ENCODE measurements at places on chromosomes 16 and 17.

DNA sequence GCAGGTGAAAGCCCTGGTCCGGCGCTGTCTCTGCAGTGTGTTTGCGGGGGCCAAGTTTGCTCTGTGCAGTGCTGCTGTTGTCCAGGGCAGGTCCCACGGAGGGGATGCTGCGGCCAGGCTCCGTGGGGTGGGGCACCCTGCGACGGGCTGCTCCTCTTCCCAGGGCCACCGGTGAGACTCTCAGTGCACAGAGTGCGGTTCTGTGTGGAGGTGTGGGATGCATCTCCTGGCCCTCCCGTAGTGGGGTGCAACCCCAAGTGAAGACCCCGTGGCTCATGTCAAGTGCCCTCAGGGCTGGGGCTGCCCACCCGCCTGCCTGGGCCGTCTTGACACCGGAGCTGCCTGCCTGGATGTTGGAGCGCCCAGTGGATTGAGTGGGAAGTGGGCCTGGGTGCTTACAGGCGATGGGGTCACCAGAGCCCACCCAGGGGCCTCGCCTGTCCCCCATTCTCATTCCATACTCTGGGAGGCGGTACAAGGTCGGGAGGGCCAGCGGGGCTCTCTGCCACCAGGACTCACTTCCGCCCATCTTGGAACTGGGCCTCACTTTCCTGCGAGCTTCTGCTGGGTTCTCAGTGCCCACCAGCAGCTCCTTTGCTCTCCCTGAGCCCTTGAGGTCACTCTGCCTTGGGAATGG, 119.9 kb downstream of the BANP start:
- DNase-seq, result no peak

DNA sequence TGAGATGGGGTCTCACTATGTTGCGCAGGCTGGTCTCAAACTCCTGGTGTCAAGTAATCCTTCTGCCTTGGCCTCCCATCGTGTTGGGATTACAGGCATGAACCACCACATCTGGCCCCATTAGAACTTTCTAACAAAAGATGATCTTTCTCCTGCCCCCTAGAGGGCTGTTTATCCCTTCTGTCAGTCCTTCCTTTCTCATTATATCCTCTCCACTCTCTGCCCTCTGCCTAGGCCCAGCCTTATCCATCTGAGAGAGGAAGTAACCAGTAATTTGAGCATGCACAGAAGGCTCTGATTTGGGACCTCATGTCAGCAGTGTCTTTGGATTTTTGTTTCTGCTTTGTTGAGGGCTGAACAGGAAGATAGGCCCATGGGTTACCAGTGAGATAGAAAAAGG, 4.4 kb upstream of the DHX40 start:
- DNase-seq, result no peak

- no peak for DNase-seq
These were observed 122.8 kb downstream of the ANKRD11 start for GRCh38 chr16:89367538-89367915.

- DNase-seq, result no peak
These were observed 109.7 kb downstream of the VAT1L start for GRCh38 chr16:77897831-77898605.

DNA sequence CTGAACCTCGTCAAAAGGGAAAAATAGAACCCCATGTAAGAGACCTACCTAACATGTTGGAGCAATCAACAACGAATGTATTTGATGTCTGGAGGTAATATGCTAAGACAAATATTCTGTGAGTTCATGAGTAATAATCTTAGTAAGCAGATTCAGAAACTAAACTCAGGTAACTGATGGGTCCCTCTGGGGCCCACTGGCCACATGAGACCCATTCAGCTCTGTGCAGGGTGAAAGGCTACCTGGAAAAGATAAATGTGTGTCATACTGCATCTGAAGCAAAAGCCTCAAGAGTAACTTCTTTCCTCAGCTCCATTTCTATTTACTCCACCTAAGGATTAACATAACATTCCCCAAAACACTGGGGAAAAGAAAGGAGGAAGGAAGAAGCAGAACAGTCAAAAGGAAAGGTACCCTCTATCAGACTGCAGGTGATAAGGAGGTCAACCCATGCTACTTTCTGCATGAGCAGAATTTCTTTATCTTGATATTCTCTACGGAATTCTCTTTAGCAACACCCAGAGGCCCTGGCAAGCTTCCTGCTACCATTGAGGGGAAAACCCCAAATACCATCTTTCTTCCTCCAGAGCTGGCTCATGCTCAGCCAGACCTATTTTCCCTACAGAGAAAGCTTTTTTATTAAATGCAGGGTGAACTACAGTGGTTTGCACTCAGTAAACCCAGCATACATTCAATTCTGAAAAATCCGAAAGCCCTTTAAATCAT, 37.7 kb upstream of the ABCA6 start:
- no peak for DNase-seq

- no peak for DNase-seq
These were observed 190.9 kb downstream of the RAB11FIP4 start for GRCh38 chr17:31582151-31582907.

DNA sequence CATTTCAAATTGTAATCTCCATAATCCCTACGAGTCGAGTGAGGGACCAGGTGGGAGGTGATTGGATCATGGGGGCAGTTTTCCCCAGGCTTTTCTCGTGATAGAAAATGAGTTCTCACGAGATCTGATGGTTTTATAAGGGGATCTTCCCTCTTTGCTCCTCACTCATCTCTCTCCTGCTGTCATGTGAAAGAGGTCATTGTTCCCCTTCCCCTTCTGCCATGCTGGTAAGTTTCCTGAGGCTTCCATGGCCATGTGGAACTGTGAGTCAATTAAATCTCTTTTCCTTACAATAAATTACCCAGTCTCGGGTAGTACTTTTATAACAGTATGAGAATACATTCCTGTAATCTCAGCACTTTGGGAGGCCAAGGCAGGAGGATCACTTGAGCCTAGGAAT, 76.7 kb upstream of the MARCHF10 start:
- DNase-seq, result no peak

DNA sequence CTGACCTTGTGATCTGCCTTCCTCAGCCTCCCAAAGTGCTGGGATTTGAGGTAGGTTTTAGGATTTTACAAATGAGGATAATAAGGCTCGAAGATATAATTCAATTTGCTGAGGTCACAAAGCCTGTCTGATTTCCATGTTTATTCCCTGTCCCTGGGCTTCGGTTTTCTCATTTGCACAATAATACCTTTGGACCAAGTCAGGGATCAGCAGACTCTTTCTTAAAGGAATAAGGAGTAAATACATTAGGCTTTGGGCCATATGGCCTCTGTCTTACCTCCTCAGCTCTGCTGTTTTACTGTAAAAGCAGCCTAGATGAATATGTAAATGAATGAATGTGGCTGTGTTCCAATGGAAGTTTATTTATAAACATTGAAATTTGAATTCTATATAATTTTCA, 442.8 kb downstream of the HS3ST4 start:
- DNase-seq, result no peak

DNA sequence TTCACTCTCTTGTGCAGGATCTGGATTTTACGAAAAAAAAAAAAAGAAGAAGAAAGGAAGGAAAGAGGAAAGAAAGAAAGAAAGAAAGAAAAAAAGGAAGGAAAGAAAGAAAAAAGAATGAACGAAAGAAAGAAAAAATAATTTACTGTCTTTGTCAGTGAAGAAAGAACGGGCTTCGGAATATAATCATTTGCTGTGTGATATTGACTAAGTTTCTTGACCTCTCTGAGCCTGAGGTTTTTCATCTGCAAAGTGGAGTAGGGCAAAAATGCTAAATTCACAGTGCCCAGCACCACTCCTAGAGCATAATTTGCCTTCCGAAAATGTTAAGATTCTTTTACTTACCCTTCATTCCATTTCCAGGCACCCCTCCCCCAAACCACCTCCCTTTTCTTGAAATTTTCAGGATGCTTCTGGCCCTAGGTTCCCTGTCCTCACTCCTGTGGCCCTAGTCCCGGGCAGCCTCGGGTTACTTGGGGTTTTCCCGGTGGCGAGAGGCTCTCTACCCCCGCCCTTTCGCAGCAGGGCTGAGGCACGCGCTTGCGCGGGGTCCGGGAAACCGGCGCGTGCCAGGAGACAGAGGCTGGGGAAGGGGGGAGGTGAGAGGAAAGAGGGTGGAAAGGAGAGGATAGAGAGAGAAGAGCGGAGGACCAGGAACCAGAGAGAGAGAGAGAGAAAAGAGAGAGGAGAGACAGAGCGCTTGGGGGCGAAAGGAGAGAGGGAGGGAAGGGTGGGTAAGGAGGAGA, at the start of gene CNTNAP1:
Gene CNTNAP1 (plus strand): TSS at position 556 of the 746 bp plus-strand sequence. CDS start 299 bp downstream, outside the sequence.
- DNase-seq, result peak; percentile 17

DNA sequence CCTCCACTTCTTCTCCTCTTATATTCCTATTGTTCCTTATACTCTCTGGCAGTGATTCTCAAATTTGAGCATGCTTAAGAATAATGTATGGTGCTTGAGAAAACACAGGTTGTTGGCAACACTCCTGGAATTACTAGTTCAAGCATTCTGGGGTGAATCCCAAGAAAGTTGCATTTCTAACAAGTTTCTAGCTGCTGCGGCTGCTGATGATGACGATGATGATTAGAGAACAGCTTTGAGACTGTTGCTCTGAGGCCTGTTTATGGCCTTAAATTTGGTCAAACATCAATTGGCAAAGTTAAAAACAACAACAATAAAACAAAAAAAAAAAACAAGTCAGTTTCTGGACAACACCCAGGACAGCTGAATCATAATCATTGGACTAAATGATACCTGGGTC, 961.9 kb downstream of the CDH11 start:
- no peak for DNase-seq

GRCh38 chr17:7184647-7185046, 5.5 kb upstream of the ASGR1 start:
- DNase-seq, result no peak

DNA sequence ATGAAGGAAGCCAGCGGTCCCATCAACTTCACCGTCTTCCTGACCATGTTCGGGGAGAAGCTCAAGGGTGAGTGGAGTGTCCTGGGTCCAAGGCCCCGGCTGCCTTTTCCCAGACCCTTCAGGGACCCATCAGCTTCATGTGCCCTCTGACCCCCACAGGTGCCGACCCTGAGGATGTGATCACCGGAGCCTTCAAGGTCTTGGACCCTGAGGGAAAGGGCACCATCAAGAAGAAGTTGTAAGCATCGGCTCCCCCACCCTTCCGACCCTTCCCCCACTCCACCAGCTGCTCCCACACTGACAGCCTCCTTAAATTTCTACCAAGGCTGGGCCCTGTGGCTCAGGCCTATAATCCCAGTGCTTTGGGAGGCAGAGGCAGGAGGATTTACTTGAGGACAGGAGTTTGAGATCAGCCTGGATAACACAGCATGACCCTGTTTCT, 1.9 kb downstream of the MYL11 start:
- no peak for DNase-seq

DNA sequence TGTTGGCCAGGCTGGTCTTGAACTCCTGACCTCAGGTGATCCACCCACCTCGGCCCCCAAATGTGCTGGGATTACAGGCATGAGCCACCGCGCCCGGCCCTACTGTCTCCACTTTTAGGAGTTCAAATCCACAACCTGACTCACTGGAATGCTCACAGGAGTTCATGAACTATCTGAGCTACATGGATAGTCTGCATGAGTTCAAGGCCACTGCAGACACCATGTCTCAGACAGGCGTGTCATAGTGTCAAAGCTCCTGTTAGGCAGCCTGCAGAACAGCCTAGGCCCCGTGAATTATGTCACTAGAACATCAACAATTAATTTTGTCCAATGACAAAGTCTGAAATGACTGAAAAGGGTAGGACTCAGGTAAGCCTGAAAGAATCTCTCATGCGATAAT, 38.3 kb upstream of the NDRG4 start:
- no peak for DNase-seq

GRCh38 chr17:63436523-63437110, 9.5 kb downstream of the CYB561 start:
- DNase-seq, result no peak

DNA sequence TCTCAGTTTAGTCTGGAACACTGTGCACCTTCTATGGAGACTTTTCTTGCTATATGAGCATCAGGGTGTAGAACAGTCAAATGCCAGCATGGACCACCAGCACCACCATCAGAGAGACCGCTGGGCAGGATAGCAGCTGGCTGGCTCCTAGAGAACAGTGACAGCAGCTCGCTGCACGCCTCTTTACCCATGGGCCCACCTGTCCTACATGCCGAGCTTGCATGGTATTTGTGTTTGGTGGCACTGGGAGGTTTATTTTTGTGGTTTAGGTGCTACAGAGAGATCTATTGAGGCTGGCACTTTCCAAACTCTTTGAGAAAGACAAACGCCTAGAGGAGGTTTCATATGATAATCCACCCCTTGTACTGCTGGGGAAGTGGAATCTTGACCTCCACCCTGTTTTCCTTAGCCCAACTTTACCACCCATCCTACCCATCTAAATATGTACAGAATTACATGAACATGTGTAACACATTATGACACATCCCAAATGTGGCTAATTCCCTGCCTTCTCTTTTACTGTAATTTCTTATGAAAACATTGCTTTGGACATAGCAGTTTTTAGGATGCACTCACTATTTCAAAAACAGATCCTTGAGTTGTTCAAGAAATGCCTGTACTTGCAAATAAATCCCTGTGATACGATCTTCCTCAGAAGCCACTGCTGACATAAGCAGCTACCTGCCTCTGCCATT, 46.3 kb downstream of the COG7 start:
- no peak for DNase-seq

DNA sequence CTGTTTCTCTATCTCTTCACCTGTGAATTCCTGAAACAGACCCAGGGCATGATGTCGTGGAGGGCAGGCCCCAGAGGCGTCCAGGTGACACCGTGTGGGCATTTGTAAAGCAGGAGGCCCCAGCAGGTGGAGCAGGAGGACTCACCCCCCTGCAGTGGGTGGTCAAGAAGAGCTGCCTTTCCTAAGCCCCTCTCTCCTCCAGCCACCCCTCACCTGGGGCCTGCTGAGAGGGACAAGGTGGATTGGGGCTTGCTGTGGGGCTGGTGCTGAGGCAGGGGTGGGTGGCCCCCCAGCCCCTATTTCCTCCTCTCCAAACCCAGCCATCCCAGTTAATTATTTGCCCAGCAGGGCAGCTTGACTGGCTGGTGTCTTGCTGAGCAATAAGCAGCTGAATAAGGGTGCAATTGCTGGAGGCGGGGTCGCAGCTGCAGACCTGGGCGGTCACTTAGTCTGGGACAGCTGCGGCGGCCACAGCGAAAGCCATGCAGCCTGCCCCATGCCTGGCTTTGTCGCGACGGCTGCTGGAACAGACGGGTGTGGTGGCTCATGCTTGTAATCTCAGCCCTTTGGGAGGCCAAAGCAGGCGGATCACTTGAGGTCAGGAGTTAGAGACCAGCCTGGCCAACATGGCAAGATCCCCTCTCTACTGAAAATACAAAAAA, 56.4 kb downstream of the JPH3 start:
- DNase-seq, result no peak

DNA sequence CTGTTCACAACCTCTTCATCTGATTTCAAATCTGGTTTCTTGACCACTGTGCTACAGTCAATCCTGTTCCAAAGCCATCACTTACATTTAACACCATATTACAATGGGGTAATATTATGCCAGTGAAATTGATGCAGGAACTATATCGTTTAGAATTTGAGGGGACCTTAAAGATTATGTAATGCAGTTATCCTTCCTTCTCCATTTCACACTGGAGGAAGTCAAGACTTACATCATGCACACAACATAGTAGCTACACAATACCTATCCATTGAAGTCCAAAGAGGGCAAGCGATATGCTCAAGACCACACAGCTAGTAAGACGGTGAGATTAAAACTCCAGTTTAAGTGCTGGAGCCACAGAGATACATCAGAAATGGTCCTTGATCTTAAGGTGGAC, 16.8 kb downstream of the NOG start:
- no peak for DNase-seq
